ENCODE measurements at places on chromosomes 16 and 17.
A peak's percentile ranks its signal among the peaks of the same experiment; 100 is the strongest.

DNA sequence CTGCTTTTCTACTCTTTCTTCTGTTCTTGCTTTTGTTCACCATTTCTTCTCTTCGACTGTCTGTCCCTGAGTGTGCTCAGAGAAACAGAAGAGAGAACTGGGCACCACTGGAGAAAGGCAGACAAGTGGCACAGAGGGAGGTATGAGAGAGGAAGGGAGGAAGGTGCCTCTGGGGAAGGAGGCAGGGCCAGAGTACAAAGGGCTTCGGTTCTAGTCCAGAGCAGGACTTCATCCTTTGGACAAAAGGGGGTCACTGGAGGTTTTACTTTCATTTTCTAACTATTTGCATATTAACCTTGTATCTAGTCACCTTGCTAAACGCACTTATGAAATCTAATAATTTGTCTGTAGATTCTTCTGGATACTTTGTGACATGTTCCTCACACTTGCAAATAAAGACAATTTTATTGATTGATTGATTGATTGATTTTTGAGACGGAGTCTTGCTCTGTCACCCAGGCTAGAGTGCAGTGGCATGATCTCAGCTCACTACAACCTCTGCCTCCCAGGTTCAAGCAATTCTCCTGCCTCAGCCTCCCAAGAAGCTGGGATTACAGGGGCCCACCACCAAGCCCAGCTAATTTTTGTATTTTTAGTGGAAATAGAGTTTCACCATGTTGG, 13.5 kb downstream of the ITGB4 start:
- no peak for DNase-seq

DNA sequence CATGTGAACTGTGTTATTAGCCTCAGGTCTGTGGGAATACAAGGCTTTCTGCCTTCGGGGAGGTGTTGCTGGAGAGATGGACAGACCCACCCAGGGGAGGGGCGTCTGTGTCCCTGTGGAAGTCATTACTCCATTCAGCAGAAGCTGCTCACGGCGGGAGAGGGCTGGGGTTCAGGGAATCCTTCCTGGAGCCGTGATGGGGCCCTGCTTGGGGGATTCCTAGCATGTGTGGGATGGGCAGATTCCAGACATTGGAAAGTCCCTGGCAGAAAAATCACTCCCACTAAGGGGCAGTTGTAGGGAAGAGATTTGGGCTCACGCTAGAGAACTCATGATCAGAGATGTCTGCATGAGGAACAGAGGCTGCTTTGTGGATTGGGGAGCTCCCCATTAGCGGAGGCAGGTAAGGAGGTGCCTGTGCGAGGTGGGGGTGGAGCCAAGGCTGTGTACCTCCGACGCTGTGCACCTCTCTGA, 56.3 kb upstream of the IL34 start:
- no peak for DNase-seq

DNA sequence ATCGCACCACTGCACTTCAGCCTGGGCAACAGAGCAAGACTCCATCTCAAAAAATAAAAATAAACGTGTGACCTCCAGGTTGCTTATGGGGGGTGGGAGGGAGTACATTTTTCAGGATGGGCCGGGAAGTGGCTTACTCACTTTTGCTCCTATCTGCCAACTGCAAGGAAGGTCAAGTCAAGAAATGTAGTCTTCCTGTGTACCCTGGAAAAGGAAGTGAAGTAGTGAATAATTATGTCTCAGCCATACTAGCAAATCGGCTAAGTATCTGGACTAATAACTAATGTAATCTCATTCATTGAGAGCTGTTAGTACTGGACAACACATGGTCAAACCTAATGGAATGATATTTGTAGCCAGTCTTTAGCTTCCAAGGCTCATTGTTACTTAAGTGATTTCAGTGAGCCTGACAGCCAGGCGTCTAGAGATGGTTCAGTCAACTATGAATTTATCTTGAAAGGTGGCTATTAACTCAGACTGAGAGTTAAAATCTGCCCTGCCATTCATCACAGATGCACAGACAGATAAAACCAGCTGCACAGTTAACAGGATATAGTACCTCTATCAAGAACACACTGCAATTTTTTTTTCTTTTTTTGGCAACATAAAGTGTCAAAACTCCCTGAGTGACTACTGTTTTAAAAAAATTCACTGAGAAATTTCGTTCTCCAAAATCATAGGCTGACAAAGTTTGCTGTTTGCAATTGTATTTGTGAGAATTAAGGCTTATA, 3.7 kb upstream of the TACO1 start:
- no peak for DNase-seq

DNA sequence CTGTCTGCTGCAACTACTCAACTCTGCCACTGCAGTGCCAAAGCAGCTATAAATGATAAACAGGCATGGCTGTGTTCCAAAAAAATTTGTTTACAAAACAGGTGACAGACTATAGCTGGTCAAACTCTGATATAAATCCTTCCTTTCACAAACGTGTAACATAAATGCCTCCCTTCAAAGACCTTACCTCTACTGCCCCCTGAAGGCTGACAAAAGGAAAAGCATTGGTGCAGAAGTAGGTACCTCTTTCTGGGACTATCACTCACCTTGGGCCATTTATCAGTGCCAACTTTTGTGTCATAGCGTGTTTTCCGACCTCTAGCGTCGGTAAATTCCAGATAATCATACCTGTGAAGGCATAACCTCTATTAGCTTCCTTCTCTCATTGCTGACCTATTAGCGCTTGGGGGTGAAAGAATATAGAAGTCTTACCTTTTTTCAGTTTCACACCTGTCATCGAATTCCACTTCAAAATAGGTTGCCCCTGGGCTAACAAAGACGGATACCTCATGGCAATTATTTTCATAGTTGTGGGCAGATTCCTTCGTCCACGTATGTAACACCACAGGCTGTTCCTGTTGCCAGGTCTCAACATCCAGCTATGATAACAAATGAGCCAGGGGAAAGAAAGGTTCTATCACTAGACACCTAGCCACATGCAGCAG, 67.9 kb downstream of the ZZEF1 start:
- DNase-seq, result peak; percentile 75

GRCh38 chr16:164827-165538, 795 bp upstream of the HBM start:
- DNase-seq, result peak; percentile 42

GRCh38 chr17:75902406-75902805, 2.3 kb downstream of the MRPL38 start:
- no peak for DNase-seq

DNA sequence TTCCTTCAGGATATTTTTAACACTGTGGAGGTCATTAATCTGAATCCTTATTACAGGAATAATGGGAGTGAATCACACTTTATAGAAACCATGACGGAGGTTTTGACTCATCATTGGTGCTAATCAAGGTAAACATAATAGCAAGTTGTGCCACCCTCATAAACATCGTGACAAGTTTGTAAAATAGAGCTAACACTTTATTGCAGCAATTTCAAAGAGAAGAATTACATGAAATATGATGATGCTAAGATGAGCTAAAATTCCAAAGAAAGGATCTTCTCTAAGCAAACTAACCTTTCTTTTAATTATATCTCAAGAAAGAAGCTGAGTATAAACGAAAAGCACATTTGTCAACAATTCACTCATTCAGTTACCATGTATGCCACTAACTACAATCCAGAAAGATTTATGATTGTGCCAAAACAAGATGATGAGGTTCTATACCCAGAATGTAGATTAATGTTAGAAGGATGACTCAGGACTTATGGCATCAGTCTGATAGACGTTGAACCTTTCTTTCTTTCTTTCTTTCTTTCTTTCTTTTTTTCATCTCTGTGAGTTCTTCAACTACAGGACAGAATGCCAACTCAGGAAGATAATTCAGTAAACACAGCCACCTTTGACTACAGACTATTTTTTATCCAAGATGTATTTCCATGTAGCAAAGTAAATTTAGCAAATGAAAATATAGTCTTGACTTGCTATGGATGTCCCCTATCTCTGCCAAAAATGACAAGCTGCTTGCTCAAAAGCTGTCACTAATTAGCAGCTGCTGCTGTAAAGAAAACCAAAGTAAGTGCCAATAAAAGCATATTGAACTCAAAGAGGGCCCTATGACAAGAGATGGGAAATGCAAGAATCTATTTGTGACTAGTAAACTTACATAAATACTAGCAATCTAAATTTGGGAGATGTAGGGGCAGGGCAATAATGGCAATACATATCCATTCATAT, 23.3 kb downstream of the STAT5B start:
- DNase-seq, result no peak

DNA sequence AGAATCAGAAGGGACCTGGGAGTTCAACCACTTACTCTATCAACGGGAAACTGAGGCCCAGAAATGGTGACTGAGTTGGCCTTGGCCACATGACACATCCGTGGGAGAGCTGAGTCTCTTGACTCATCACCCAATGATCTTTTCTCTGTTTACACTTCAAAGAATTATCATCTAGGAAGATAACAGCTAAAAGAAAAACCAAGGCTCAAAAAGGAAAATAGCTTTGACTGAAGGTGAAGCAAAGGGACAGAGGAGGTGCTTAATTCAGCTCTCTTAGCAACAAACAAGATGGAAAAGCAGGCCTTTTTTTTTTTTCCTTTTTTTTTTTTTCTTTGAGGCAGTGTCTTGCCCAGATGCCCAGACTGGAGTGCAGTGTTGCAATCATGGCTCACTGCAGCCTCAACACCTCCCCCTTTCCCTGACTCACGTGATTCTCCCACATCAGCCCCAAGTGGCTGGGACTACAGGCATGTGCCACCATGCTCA, 16.7 kb downstream of the ERCC4 start:
- no peak for DNase-seq

DNA sequence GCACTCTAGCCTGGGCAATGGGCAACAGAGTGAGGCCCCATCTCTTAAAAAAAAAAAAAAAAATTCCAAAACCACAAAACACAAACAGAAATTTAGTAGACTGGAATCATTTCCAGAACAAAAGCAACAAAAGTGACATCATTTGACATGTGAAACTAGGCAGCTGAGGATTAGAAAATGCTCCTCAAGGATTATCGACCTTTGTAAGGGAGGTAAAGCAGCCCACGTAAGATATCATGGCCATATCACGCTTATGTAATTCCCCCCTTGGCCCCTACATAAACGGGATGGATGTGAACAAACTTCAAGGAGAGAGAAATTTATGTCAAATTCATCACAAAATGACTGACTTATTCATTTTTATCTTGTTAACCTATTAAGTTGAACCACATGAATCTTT, 83.3 kb downstream of the WDR59 start:
- DNase-seq, result no peak

DNA sequence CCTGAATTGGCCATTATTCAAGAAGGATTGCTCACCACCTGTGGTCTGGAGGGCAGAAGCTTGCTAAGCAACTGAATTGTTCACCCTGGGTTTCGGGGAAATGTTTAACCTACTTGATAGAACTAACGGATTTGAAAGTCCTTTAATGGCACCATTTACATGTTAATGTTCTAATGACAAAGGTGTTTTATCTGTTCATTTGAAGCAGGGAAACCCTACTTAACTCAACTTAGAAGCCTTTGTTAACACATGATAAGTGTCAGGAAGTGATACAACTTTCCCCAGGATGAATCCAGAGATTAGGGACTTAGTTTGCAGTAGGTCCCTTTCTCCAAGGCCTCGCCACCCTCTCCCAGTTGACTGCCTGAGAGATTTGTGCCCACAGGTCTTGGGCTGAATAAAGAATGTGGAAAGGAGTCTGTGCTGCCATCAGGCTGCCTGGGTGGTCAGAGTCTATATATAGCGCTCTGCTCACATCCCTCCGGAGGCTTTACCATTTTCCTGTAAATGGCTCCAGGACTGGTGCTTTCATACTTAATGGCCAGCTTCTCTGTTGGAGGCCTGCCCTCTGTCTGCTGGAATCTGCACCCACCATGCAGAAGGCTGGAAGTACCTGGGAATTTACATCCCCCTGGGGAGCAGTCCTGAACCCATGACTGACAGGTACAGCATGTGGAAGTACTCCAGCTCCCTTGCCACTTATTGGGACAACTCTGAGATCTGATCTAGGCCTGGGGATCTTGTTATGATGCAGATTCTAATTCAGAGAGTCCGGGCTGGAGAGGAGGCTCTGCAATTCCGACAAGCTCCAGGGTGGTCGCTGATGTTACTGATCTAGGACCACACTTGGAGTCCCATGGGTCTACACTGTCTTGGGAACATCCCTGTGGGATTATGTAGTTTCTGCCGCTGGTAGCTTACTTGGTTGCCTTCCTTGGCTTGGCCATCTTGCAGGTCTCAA, 99.9 kb downstream of the ASIC2 start:
- no peak for DNase-seq

GRCh38 chr17:6027342-6028024, 42.7 kb upstream of the WSCD1 start:
- DNase-seq, result no peak

- DNase-seq, result no peak
These were observed 20.3 kb upstream of the CALB2 start for GRCh38 chr16:71338193-71338592.

DNA sequence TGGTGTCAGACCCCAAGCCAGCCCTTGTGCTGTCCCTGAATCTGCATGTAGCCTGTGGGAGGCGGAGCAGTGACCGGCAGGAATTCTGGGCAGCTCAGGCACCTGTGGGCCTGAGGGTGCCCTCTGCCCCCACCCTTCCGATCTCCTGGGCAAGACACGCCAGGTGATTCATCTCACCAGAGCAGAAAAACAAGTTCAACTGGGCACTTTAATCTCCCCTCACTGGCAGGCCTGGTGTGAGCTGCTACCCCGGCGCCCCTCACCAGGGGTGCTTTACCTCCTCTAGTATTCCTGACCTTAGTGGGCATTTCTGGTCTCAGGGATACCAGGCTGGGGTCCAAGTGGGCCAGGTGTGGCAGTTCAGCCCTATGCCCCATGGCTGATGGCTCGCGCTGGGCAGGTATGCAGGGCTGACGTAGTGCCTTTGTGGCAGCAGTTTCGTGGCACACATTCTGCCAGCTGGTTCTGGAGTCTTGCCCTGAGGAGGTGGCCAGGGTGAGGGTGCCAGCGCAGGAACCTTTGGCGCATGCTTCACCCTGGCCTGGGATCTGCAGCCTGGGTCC, 6.0 kb downstream of the ERBB2 start:
- DNase-seq, result no peak

DNA sequence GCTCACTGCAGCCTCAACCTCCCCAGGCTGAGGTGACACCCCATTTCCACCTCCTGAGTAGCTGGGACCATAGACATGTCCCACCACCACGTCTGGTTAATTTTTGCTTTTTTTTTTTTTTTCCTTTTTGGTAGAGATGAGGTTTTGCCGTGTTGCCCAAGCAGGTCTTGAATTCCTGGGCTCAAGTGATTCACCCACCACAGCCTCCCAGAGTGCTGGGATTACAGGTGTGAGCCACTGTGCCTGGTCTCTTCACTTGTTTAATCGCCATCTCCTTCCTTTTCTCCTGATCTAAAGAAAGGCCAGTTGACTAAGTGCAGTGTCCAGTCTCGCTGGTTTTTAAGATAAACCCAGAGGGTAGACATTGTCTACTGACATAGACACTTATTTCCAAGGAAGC, 152.0 kb downstream of the C16orf95 start:
- DNase-seq, result no peak

- peak; percentile 17 for DNase-seq
These were observed 467.3 kb downstream of the KCNJ2 start for GRCh38 chr17:70636517-70637133.

GRCh38 chr17:7846765-7847661, 7.9 kb upstream of the TMEM88 start:
- DNase-seq, result peak; percentile 49

GRCh38 chr17:67126983-67127382, 82.6 kb downstream of the CACNG1 start:
- DNase-seq, result no peak
